ENCODE measurements at places on chromosomes 6 and 20. TPM values are rescaled to one million over a fixed set of nuclear protein-coding genes. Genes with fewer than 3 reads are reported as not detected.

DNA sequence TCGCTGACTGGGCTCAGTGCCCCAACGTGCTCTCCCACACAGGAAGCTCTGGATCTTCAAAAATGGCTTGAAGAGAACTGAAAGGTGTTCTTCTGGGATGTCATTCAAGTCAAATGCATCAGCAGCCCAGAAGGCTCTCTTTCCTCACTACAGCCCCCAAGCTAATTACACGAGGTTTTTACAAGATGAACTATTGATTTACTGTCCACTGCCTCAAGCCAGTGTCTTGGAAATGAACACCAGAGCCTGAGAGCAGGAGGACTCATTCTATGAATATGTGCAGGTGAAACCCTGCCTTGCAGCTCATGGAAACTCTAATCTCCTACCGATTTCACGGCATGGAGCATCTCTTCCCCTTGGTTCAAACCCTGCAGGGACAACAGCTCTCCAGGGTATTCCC lies 98.9 kb upstream of the CST7 start:
- H3K27ac ChIP-seq, result no peak overlapping the region
- no peak for ATAC-seq
- no peaks in the 10 kb centered on the region for H3K36me3 ChIP-seq

- ATAC-seq, result no peak
- H3K27me3 ChIP-seq, result peaks cover 16% of the 10 kb centered on the region
- no peak overlapping the region for H3K4me3 ChIP-seq
These were observed 47.7 kb downstream of the SLC2A12 start for GRCh38 chr6:134004714-134005113.

GRCh38 chr6:28347119-28347518 lies 2.6 kb upstream of the ZKSCAN3 start:
- H3K36me3 ChIP-seq, result no peaks in the 10 kb centered on the region
- peaks cover 23% of the 10 kb centered on the region for H3K27me3 ChIP-seq
- ATAC-seq, result no peak
- no peak overlapping the region for H3K4me3 ChIP-seq

DNA sequence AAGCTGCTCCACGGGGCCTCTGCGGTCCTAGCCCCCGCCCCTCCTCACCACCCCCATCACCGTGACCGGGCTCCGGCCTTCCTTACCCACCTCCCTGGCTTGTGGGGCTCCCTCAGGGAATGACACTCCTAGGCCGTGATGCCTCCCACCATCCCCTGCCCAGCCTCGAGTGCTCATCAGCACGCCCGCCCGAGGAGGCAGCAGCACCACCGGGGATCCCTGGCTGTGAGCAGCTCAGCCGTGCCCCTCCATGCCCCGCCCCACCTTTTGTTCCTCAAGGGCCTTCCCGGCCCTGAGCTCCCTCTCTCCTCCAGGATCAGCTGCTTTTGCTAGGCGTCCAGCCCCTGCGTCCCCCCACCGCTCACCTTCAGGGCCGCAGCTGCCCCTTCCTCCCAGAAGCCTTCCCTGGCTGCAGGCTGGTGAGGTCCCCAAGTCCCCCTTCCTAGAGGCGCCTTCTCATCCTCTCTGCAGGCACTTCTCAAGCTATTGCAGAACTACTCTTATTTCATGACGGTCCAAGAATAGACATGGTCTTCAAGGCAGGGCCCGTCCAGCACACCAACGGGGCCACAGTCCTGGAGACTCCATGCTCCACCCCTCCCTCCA lies 3.0 kb downstream of the FNDC11 start:
- H3K27ac ChIP-seq, result no peak overlapping the region
- no peak overlapping the region for H3K4me3 ChIP-seq
- H3K27me3 ChIP-seq, result no peaks in the 10 kb centered on the region
- ATAC-seq, result no peak
- H3K4me1 ChIP-seq, result peaks cover 7% of the 10 kb centered on the region
- peaks cover 5% of the 10 kb centered on the region for H3K36me3 ChIP-seq

DNA sequence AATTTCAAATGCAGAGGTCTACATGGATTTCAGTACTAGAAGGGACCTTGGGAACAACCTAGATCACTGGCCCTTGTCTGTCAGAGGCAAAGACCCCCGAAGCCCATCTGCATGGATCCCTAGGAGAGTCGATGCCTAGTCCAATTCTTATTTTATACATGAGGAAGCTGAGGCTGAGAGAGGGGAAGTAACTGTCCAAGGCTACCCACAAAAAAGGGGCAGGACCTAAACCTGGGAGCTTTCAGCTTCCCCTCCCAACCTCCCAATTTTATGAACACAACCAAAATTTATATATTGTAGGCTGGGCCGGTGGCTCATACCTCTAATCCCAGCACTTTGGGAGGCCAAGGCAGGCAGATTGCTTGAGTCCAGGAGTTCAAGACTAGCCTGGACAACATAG lies 73.2 kb downstream of the TRERF1 start:
- peaks cover 47% of the 10 kb centered on the region for H3K4me1 ChIP-seq
- no peak for ATAC-seq
- no peaks in the 10 kb centered on the region for H3K27me3 ChIP-seq
- peak overlapping the region; percentile 90 for H3K27ac ChIP-seq
- H3K4me3 ChIP-seq, result peak overlapping the region; percentile 70

Gene ATP6V1G2
- 2.4 TPM for total RNA-seq

- no peak overlapping the region for H3K27ac ChIP-seq
- peak overlapping the region; percentile 48 for H3K4me3 ChIP-seq
- H3K36me3 ChIP-seq, result no peaks in the 10 kb centered on the region
- peaks cover 61% of the 10 kb centered on the region for H3K27me3 ChIP-seq
These were observed 91.9 kb upstream of the SIRPA start for GRCh38 chr20:1803061-1803931.

DNA sequence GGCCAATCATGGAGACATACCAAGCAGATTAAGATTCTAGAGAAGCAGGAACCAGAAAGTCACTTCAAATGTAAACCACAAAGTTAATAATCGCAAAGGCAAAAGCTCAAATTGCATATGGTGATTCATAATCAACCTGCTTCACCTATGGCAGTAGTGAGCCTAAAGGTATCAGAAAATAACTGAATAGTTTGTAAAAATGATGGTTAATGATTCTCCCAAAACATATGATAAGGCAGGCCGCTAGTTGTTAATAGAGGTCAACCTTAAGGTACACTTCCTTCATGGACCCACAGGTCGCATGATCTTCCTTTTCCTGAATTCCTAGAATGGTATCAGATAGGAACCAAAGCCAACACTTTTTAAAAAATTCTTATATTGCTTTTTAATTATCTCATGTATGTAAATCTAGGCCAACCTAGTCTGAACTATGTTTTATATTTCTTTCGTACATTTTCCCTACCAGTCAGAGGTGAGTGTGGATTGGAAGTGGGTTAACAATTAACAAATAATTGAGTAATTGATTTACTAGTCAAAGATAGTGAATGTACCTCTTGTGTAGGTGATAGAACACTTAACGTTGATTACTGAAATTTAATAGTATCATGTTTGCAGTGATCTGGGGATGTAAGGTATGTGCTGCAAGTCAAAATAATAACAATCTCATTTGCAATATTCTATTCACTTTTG lies 16.4 kb downstream of the TAAR2 start:
- H3K4me1 ChIP-seq, result peaks cover 5% of the 10 kb centered on the region
- no peak overlapping the region for H3K4me3 ChIP-seq
- no peak for ATAC-seq
- no peaks in the 10 kb centered on the region for H3K36me3 ChIP-seq
- peaks cover 7% of the 10 kb centered on the region for H3K27me3 ChIP-seq
- no peak overlapping the region for H3K27ac ChIP-seq

- H3K4me3 ChIP-seq, result no peak overlapping the region
- no peaks in the 10 kb centered on the region for H3K4me1 ChIP-seq
- no peaks in the 10 kb centered on the region for H3K27me3 ChIP-seq
- no peak for ATAC-seq
These were observed 52.9 kb upstream of the TRAF3IP2 start for GRCh38 chr6:111658462-111659154.

DNA sequence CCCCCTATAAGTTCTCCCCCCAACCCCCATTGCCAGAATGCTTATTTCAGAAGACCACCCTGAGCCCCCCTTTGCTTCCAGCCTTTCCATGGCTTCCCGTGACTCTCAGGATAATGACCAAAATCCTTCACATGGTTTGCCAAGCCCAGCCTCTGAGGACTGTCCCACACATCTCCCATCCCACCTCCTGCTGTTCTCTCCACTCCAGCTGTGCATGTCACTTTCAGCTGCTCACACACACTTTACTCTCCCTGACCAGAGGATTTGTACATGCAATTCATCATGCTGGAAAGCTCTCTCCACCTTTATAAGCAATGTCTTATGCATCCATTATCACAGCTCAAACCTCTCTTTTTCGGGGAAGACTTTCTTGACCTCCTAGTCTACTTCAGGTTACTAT lies 164.2 kb downstream of the PRL start:
- H3K36me3 ChIP-seq, result no peaks in the 10 kb centered on the region
- no peak overlapping the region for H3K27ac ChIP-seq
- H3K4me1 ChIP-seq, result no peaks in the 10 kb centered on the region

- H3K4me3 ChIP-seq, result no peak overlapping the region
- no peaks in the 10 kb centered on the region for H3K36me3 ChIP-seq
- H3K27me3 ChIP-seq, result no peaks in the 10 kb centered on the region
- H3K4me1 ChIP-seq, result peaks cover 4% of the 10 kb centered on the region
These were observed 11.6 kb upstream of the BPIFB4 start for GRCh38 chr20:33067806-33068205.

DNA sequence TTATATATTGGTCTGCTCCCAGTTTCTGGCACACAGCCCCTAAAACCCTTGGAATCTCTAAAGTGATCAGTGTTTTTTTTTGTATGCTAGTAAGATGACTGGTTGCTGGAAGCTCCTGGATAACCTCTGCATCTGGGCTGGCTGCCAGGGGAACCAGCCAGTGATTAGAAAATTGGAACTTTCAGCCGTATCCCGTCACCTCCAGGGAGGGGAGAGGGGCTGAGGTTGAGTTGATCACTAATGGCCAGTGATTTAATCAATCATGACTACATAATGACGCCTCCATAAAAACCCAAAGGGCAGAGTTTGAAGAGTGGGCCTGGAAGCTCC lies 48.0 kb upstream of the NOP56 start:
- no peak for ATAC-seq
- no peak overlapping the region for H3K4me3 ChIP-seq
- H3K4me1 ChIP-seq, result no peaks in the 10 kb centered on the region
- peaks cover 14% of the 10 kb centered on the region for H3K27me3 ChIP-seq
- no peak overlapping the region for H3K27ac ChIP-seq

DNA sequence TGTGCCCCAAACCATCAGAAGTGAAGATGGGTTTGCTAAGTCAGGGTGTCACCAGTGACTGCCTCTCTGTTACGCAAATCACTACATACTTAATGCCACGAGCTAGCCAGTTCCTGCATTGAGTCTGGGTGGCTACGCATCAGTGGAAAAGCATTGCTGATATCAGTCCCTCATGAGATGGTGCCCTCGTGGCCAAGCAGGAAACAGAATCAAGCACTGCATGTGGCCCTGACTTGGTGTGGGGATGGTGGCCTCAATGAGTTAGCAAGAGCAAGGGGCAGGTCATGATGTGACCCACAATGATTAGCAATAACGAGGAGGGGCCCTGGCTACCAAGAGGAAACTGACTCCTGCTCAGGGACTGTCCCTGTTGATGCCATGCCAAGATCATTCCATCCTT lies 51.6 kb upstream of the FNDC1 start:
- no peaks in the 10 kb centered on the region for H3K36me3 ChIP-seq
- no peak overlapping the region for H3K27ac ChIP-seq
- H3K27me3 ChIP-seq, result no peaks in the 10 kb centered on the region
- ATAC-seq, result no peak

GRCh38 chr20:23156842-23157423 lies 70.8 kb upstream of the CD93 start:
- no peaks in the 10 kb centered on the region for H3K27me3 ChIP-seq
- ATAC-seq, result no peak
- H3K4me1 ChIP-seq, result peaks cover 14% of the 10 kb centered on the region
- no peak overlapping the region for H3K4me3 ChIP-seq
- no peak overlapping the region for H3K27ac ChIP-seq

GRCh38 chr20:58308680-58309527 lies 611 bp upstream of the RAB22A start:
- H3K4me3 ChIP-seq, result peak overlapping the region; percentile 76
- H3K36me3 ChIP-seq, result peaks cover 53% of the 10 kb centered on the region
- peak; percentile 23 for ATAC-seq
- peak overlapping the region; percentile 97 for H3K27ac ChIP-seq
- no peaks in the 10 kb centered on the region for H3K27me3 ChIP-seq

- ATAC-seq, result peak; percentile 76
- H3K4me3 ChIP-seq, result peak within 1 kb of the TSS; percentile 82
- H3K27ac ChIP-seq, result peak within 1 kb of the TSS; percentile 68
- H3K27me3 ChIP-seq, result peaks cover 7% of the 10 kb centered on the region
- peaks cover 16% of the 10 kb centered on the region for H3K4me1 ChIP-seq
- no peaks in the 10 kb centered on the region for H3K36me3 ChIP-seq
These were observed at the start of gene ENPP1 for GRCh38 chr6:131807644-131808459. ENPP1 (plus strand) TSS chr6:131808020; CDS start chr6:131808036, 16 bp downstream.

Gene EFCAB8
- total RNA-seq, result 0.19 TPM

DNA sequence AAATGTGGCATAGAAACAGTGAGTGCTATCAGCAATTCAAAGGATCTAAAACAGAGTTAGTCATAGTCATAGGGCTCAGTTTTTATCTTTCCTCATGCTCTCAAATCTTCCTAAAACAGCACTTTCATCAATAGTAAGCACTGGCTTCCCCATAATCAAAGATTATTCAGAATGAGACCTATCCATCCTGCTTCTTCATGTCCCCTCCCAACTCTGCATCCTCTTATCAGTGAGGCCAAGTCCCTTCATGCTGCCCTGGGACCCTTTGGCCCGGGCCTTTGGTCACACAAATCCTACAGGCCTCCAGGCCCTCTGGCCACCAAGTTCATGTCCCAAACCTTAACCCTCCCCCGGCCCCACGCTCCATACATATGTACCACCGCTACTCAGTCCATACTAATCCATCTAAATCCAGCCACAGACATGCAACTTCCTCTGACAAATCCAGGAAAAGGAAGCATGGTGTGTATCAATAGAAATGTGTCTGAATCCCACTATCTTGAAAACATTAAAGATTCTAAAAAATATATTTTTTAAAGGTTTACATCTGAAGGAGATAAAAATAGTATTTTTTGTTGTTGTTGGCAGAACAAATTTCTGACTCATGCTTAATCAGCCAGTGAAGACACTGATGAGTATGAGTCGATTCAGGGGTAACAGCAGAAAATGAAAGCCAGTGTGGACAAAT lies 143.5 kb downstream of the PDE7B start:
- H3K4me3 ChIP-seq, result no peak overlapping the region
- H3K36me3 ChIP-seq, result no peaks in the 10 kb centered on the region
- peaks cover 13% of the 10 kb centered on the region for H3K27me3 ChIP-seq
- H3K4me1 ChIP-seq, result no peaks in the 10 kb centered on the region

DNA sequence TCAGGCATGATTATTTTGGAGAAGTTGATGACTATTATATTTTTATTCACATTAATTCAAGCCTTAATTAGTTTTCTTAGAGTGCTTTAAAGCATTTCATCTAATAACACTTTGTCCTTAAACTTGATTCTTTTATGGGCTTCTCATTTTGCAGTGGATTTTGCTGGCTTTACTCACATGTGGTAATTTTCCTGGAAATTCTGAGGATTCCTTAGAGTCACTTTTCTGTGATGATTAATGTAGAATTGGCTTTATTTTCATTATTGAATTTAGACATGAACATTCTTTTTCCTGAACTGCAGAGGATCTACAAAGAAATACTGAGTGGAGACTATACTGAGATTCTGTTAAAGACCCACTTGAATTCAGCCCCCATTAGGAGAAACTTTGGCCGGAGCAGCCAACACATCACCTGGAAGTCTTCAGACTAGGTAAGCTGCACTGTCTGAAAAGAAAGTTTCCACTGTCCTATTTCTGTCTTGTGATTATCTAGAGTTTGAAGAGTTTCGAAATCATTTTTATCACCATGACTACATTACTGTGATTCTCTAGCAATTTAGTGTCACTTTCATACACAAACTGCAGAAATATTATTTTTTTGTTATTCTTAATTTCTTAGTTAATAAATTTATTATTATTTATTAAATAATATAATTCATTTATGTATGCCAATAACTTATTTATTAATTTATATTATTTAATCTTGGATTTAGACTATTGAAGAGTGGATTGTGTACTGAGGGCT lies 1.9 kb downstream of the RFPL4B start:
- no peaks in the 10 kb centered on the region for H3K4me1 ChIP-seq
- ATAC-seq, result no peak
- H3K4me3 ChIP-seq, result no peak overlapping the region
- no peak overlapping the region for H3K27ac ChIP-seq
- H3K36me3 ChIP-seq, result no peaks in the 10 kb centered on the region
